ENCODE measurements at places on chromosomes 7 and 10.

GRCh38 chr10:108411206-108411605 is 1246.7 kb upstream of the SORCS1 start:
- ATAC-seq: no peak

- ATAC-seq: no peak
These were observed 89.9 kb downstream of the WDFY4 start for GRCh38 chr10:48774416-48775205.

DNA sequence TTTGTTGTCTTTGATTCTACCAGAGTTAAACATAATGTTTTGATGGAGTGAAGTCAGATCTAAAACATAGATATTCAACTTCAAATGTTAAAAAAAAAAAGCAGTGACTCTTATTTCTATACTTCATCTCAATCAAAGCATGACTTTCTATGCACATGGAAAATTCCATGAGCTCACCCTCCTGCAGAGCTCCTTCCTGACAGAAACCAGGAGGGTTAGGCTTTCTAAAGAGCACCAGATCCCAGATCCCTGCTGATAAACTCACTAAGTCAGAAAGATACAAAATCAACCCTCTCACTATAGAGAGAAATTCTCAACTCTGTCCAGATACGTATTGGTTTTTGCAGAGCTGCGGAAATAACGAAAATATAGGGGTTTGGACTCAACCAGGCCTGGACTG is 122.6 kb downstream of the FAM107B start:
- ATAC-seq: no peak

GRCh38 chr10:89683883-89684282 is 17.5 kb upstream of the KIF20B start:
- no peak for ATAC-seq

DNA sequence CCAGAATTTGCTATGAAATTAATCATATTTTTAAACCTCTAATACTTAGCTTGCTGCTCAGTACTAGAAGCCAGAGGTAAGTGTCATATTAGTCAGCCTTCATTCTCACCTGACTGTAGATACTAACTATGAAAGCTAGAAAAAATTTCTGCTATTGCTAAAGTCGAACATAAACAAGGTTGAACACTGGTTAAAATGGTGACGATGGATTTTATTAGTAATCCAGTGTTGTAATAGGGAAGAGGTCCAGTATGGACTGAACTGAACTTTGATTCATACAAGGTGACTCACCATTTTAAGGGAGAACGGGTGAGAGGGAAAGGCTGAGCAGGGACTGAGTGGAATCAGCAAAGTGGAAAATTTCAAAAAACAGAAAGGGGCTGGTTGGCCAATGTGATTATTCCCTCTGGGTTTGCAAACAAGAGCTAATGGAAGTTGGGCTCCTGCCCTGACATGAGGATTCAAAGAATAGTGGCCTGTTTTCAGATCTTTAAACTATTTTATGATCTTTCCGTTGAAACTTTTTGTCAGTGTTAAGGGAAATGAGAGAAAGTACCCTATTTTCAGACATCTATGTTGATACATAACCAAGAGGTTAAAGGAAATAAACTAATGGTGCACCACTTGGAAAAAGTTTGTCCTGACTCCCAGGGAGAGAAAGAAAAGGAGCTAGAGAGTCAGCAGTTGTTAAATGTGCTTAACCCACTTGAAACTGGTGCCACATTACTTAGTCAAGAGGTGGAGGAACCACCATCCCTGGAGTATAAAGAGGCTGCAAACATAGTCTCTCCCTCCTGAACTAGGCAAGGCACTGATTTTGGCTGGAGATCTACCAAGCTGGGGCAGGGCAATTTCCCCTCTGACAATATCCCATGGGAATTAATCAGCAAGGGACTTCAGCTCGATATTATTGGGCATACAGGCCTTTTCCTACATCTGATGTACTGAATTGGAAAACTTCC is 15.3 kb upstream of the AKR1C1 start:
- peak; percentile 94 for ATAC-seq

DNA sequence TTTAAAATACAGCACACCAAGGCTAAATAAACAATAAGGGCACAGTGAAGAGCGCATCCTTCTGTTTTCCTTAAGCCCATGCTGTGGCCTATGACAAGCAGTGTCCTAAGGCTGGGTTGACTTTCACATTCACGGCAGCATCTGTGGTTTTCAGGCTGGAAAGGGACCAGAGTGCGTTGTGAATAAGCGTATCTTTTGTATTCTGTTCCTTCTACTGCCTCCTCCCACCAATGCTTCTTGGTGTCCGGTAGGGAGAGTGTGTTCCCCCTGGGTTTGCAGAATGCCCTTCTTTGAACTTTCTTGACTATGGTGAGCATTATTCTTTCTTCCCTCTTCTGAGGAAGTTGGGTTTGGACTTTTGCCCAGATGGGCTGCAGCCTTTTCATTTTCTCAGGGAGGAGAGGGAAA is 73.6 kb downstream of the ABCA13 start:
- no peak for ATAC-seq

GRCh38 chr10:5968681-5969453 is 8.5 kb downstream of the IL15RA start:
- ATAC-seq: no peak

- ATAC-seq: no peak
These were observed 3.3 kb downstream of the REPIN1 start for GRCh38 chr7:150371996-150372270.

DNA sequence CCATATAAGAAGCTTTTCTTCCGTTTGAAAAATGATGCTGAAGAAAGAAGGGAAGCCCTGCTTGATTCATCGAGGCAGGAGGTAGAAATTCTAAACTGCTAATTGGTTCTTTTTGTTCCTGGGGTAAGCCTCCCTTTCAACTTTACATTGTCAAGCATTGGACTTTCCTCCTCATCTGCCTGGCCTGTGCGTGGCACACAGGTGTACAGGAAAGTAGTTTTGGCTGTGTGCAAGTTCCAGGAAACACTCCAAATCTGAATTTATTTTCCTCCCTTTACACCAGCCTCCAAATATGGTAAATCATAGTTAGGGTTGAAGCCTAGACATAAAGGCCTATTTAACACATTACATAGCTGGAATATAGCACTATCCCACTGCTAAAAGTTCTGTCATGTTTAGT is 18.2 kb upstream of the RELN start:
- no peak for ATAC-seq

DNA sequence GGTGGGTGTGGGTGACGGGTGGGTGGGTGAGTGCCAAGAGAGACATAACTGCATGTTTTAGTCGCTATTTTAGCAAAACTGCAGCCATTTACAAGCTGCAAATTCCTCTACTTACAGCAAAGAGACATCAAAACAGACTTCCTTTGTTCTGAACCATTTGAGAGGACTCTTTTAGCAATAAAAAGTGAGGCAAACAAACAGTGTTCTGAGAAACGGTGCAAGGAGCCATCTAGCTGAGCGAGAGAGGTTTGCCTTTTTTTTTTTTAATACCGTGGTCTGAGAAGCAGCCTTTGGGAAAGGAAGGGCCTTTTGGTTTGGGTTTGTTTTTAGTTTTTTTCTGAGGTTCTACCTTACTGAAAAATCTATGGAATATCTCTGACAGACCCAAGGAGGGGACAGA is 62.9 kb downstream of the SCRN1 start:
- ATAC-seq: no peak

DNA sequence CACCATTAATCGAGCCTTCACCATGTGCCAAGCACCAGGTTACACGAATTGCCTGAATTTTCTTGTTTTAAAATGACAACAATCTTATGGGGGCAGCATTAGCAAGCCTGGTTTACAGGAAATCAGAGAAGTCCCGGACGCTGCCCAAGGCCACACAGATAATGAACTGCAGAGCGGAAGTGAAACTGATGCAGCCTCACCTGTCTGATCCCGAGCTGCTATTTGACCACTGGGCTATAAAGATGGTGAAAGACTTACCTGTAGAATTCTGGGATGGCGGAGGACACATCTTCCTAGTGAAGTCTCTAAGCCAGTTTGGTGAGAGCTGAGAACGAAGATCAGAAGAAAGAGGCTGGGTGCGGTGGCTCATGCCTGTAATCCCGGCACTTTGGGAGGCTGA is 21.7 kb upstream of the GALNTL5 start:
- no peak for ATAC-seq

DNA sequence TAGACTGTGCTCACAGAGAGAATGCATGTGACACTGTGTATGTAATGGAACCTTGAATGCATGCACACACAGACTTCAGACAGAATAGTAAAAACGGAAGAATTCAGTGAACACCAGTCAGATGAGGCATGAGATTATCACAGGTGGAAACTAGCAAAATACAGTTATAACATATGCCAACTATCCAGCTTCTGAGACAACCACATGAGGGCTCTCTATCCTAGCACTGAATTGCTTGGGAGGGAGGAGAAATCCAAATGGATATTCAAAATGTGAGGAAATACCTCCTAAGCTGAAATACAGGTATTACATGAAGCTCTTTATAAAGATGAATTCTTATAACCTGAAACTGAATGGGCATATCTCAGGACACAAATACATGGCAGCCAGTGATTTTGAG is 30.6 kb downstream of the GARS1 start:
- no peak for ATAC-seq

GRCh38 chr7:131610007-131610406 is 53.6 kb upstream of the PODXL start:
- no peak for ATAC-seq

GRCh38 chr7:20276705-20277472 is 53.8 kb upstream of the ITGB8 start:
- no peak for ATAC-seq

- no peak for ATAC-seq
These were observed 6.6 kb downstream of the ANK3 start for GRCh38 chr10:60382946-60383681.

DNA sequence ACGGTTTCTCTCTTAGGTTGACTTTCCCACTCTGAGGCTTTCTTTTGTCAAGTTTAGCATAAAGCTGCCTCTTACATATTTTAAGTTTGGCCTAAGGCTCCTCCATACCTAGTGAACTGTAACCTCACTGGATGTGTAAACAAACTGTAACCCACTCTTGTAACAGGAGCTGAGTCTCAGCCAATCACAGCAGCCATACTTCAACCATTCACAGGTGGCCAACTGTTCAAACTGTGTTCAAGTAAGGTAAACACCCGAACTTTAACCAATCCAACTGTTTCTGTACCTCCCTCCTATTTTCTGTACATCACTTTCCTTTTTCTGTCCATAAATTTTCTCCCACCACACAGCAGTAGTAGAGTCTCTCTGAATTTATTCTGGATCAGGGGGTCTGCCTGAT is 7.7 kb upstream of the NRBF2 start:
- ATAC-seq: no peak

DNA sequence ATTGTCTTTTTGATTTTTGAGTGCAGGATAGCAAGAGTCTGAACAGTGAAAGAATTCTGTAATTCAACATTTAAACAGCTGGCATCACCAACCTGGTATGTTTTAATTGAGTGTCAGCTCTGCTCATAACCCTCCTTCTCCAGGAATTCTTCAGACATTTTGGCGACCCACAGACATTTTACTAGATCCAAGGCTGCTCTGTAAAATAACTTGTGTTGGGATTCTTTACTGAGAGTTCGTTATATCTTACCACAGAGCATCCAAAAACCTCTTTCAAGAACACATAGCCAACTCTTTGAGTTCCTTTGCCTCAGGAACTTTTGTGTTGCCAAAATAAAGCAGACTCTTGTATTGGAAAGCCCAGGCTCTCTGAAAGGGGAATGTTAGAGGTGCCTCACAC is 27.7 kb upstream of the SORCS3 start:
- ATAC-seq: no peak

DNA sequence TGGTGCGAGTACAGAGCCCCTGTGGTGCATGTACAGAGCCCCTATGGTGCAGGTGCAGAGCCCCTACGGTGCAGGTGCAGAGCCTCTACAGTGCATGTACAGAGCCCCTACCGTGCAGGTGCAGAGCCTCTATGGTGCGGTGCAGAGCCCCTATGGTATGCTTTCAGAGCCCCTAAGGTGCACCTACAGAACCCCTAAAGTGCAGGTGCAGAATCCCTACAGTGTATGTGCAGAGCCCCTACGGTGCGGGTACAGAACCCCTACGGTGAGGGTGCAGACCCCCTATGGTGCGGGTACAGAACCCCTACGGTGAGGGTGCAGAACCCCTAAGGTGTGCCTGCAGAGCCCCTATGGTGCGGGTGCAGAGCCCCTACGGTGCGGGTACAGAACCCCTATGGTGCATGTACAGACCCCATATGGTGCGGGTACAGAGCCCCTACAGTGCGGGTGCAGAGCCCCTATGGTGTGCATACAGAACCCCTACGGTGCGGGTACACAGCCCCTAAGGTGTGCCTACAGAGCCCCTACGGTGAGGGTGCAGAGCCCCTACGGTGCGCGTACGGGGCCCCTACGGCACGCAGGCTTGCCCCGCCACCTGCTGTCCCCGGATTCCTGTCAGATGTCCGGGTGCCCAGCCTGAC is 53.5 kb downstream of the MGMT start:
- no peak for ATAC-seq

DNA sequence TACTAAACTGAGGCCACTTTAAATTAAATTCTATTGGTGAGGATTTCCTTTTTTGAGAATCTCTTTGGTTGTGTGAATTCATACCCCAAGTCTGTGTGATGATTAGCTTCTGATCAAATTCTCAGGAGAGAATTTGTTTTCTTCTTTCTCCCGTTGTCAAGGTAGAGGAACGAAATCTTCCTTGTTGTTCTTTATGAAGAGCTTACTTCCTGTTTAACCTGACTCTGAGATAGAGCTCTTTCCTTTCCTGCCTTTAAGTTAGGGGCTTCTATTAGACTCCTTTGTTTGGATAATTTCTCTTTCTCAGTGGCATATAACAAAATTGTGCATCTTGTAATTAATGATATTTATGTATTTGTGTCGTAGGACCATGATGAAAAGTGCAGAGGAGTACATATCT is 572.1 kb downstream of the REEP3 start:
- no peak for ATAC-seq
